Right atrium auricular region (tissue), 2 donors: ENCODE measurements at places on chromosomes 1 and 21.
A peak's percentile ranks its signal among the peaks of the same experiment; 100 is the strongest.

DNA sequence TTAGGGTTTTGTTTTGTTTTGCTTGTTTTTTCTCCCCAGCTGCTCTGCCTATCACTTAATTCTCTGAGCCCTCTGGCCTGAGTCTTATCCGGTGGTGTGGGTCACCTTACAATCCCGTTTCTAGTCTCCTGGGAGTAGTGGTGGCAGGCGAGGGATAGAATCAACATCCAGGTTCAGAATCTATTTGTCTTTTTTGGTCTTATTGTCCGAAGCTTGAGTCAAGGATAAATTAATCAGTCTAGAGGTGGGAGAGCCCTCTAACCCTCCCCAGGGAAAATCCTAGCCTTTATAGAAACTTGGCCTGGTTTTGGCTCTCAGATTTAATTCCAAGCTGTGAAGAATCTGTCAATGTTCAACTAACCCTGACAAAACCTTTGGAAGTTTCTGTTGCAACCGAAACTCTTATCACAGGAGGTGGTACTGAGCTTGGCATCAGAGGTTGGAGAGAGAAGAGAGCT, 246.3 kb downstream of the FGGY start:
- no peak for DNase-seq

- no peak for DNase-seq
Observed at GRCh38 chr1:32485554-32486255, 20.8 kb downstream of the ZBTB8B start.

- peak; percentile 54 for DNase-seq
Observed at GRCh38 chr1:245153552-245154428, 995 bp upstream of the KIF26B start.

DNA sequence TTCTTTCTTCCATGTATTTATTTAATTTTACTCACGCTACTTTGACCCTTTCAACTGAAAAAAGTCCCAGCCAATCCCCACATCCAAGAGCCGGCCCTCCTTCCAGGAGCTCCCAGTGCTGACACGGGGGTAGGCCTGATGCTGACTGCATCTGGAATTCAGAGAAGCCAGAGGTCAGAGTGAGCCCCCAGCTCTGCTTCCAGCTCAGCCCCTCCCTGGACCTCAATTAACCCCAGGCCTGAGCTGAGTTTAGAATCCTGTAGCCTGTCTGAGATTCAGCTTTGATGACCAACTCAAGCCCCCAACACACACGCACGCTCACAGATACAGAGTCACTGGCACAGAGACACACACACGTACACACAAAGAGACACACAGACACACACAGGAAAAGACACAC, 247.9 kb downstream of the NPHP4 start:
- no peak for DNase-seq

GRCh38 chr1:54989473-54989872, 9.0 kb downstream of the TMEM61 start:
- no peak for DNase-seq

GRCh38 chr1:44571712-44572571, 102.3 kb downstream of the TMEM53 start:
- no peak for DNase-seq
